Astrocyte (in vitro differentiated cells and primary cell): ENCODE measurements at places on chromosomes 16 and 17. TPM values are rescaled to one million over a fixed set of nuclear protein-coding genes. Genes with fewer than 3 reads are reported as not detected.

- peak; percentile 64 for DNase-seq
Observed at GRCh38 chr17:17933775-17934174, 38.4 kb downstream of the TOM1L2 start.

ITGA2B gene
- 0.31 and 0.68 TPM in 2 replicates for total RNA-seq

DNA sequence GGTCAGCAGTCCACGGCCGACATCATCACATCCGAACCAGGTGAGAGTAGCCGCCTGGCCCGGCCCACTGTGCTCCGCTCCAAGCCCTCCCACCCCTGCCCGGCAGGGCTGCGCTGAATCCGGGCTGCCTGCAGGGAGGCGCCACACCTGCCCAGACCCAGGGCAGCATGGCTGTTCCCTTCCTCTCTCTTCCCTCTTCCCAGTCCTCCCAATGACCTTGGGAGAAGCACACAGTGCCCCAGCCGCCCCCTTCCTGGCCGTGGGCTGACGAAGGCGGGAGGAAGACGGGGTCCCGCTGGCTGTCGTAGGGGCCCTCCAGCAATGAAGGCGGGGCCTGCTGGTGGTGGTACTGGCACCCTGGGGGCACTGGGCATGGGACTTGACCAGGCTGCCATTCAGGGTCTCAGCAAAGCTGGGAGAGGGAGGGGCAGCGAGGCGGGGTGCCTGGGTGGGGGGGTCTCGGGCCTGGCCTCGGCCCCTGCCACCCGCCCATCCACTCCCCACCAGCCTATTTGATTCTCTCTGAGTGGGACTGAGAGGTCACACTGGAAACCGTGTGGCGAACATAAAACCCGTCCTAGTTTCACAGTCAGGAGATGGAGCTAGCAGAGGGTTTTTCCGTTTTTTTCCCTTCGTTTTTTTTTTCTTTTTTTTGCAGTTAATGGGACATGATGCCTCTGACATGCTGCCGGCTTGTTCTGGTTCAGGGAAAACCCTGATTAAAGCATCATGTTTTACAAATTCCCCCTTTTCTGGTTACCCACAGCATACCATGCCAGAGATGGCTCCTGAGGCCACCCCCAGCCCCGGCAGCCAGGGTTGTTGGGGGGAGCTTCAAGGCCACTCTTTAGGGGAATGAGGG, 50.6 kb downstream of the BAHCC1 start:
- DNase-seq = no peak

DNA sequence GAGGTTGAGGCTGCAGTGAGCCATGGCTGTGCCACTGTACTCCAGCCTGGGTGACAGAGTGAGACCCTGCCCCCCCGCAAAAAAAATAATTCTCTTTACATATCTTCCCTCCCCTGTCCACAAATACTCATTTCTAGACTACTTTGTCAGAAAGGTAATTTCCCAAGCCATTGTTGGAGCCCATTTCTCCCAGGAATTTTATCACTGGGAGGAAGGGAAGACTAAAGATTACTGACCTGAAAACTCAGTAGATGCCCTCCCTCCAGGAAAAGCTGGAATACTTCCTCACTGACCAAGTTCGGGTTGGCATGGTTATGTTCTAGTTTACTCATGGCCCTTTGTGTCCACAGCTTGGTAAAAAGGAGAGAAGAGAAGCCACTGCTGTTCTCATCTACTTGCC, 4.1 kb downstream of the CALCOCO2 start:
- DNase-seq = no peak

DNA sequence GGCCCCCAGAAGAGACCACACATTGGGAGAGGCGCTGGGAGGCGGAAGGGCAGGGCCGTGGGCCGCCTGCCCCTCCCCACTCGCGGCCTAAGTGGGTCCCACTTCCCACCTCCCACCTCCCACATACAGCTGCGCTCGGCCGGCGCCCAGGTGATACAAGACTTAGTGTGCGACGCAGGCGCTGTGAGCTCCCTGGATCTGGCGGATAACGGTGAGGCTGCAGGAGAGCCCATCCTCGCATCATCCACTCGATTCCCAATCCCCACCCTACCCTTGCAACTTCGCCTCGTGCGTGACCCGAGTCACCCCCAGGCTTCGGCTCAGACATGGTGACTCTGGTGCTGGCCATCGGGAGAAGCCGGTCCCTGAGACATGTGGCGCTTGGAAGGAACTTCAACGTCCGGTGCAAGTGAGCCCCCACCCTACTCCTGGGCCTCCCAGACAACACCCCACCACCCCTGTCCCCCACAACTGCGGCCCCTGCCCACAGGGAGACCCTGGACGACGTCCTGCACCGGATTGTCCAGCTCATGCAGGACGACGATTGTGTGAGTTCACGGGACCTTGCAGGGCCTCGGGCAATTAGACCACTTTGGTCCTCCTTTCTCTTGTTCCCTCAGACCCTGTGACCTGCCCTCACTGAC, 3.9 kb downstream of the CARMIL2 start:
- no peak for DNase-seq

CCR7 gene
- not detected in 2 replicates for total RNA-seq

DNA sequence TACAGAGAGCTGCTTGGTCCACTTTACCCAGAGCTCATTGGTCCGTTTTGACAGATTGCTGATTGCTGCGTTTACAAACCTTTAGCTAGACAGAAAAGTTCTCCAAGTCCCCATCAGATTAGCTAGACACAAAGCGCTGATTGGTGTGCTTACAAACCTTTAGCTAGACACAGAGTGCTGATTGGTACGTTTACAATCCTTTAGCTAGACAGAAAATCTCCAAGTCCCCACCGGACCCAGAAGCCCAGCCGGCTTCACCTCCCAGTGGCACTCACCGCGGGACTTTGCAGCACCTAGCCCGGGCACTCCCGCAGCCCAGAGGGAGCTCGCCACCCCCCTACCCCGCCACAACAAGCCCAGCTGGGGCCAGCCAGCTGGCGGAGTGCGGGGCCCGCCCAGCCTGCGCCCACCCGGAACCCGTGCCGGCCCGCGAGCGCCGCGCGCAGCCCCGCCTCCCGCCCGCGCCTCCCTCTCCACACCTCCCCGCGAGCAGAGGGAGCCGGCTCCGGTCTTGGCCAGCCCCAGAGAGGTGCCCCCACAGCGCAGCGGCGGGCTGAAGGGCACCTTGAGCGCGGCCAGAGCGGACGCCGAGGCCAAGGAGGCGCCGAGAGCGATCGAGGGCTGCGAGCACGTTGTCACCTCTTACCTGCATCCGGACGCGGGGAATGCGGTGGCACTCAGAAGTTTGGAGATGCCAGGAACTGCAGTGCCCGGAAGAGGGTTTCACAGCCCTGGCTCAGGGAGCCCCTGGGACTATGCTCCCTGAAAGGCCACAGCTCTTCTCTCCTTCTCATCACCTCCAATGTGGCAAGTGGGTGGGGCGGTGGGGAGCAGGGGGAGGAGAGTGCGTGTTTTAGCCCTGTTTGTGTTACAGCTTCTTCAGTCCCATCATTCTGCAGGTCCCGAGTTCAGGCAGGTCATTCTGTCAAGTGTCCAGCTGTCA, 1504.5 kb downstream of the CDH11 start:
- no peak for DNase-seq
